ENCODE measurements at places on chromosomes 7 and 10. TPM values are rescaled to one million over a fixed set of nuclear protein-coding genes. Genes with fewer than 3 reads are reported as not detected.

GRCh38 chr10:1638889-1639419 is 98.4 kb downstream of the ADARB2 start:
- H3K27ac ChIP-seq, result no peak overlapping the region
- H3K27me3 ChIP-seq, result peaks cover 16% of the 10 kb centered on the region
- DNase-seq, result no peak
- H3K4me1 ChIP-seq, result no peaks in the 10 kb centered on the region
- no peak overlapping the region for H3K4me3 ChIP-seq

Gene CLDN4
- 172 TPM for total RNA-seq

DNA sequence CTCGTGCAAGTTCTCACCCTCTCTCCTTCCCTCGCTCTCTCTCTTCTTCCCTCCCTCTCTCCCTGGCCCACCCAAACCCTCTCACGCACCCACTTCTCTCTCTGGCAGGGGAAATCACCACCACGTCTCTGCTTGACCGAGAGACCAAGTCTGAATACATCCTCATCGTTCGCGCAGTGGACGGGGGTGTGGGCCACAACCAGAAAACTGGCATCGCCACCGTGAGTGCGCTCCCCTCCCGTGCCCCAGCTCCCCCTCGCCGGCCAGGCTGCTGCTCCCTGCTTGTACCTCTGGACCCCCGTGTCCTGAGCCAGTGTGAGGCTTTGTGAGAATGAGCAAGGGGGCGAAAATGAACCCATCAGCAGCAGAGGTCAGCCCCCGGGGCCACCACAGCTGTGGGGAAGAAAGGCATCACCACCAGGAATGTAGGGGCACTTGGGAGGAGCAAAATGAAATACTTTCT is 25.5 kb downstream of the C10orf105 start:
- H3K27ac ChIP-seq, result peak overlapping the region; percentile 76
- peaks cover 10% of the 10 kb centered on the region for H3K27me3 ChIP-seq
- H3K36me3 ChIP-seq, result no peaks in the 10 kb centered on the region
- no peak overlapping the region for H3K4me3 ChIP-seq
- DNase-seq, result no peak

Gene HOXA3
- total RNA-seq, result 85.5 TPM

GRCh38 chr10:8978100-8978499 is 923.6 kb downstream of the GATA3 start:
- DNase-seq, result no peak
- peaks cover 3% of the 10 kb centered on the region for H3K27me3 ChIP-seq
- no peak overlapping the region for H3K4me3 ChIP-seq
- H3K27ac ChIP-seq, result no peak overlapping the region
- peaks cover 2% of the 10 kb centered on the region for H3K4me1 ChIP-seq
- H3K36me3 ChIP-seq, result no peaks in the 10 kb centered on the region

DNA sequence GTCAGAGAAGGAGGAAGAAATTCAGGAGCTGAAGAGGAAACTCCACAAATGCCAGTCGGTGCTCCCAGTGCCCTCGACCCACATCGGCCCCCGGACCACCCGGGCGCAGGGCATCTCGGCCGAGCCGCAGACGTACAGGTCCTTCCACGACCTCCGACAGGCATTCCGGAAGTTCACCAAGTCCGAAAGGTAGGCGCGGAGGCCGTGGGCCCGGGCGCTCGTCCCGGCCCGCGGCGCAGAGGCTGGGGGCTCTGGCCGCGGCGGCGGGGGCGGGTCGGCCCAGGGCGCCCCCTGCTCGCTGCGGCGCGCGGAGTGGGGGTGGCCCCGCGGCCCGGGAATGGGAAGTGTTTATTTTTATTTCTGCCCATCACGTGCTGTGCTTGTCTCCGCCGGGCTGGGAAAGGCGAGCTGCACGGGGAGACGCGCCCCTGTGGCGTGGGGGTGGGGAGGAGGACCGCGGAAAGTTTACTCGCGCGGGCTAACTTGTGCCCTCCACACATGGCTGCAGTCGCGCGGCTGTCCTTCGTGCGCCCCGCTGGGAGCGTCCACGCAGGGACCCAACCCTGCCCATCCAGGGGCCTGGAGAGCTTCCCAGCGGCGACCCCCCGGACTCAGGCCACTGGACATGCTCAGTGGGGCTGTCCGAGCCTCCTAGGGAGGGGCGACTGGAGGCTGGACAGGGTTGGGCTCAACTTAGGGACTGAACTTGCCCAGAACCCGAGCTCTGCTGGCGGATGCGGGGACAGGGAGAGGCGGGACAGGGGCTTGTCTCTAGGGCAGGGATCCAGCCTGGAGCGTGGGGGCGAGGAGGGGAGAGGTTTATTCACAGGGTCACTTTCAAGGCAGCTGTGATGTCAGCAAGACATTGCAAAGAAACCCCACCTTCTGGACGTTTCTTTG is 82.6 kb upstream of the PRKG1 start:
- H3K27me3 ChIP-seq, result peaks cover 19% of the 10 kb centered on the region
- peaks cover 19% of the 10 kb centered on the region for H3K4me1 ChIP-seq
- H3K4me3 ChIP-seq, result peak overlapping the region; percentile 92

- no peak for DNase-seq
- no peak overlapping the region for H3K4me3 ChIP-seq
- H3K4me1 ChIP-seq, result peaks cover 61% of the 10 kb centered on the region
- no peaks in the 10 kb centered on the region for H3K27me3 ChIP-seq
Observed at GRCh38 chr10:61965703-61966395, 64.3 kb downstream of the ARID5B start.

- H3K4me1 ChIP-seq, result peaks cover 13% of the 10 kb centered on the region
- no peak overlapping the region for H3K4me3 ChIP-seq
- H3K27ac ChIP-seq, result no peak overlapping the region
Observed at GRCh38 chr10:11180228-11180627, 162.6 kb downstream of the CELF2 start.

GRCh38 chr10:3825244-3825643 is 40.2 kb upstream of the KLF6 start:
- no peak overlapping the region for H3K4me3 ChIP-seq
- peak overlapping the region; percentile 87 for H3K27ac ChIP-seq
- DNase-seq, result no peak
- peaks cover 10% of the 10 kb centered on the region for H3K4me1 ChIP-seq

Gene RBP3
- not detected for total RNA-seq

Gene ACSM6
- total RNA-seq, result not detected

DNA sequence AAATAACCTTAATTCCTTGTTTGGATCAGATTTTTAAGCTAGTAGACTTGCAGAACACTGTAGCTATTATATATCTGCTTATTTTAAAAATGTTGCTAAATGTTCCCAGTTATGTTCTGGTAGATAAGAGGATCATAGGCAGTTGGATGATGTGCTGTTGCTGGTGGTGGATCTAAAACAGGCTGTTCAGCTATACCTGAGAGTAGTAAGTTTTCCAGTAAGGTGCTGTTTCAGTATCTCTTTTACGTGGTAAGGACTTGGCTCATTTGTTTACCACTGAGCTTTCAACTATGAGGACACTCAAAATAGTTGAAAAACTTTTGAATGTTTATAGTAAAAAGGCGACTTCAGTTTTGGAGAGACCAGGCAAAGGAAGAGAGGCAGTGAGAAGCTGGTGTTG is 180.9 kb downstream of the CDK14 start:
- DNase-seq, result no peak
- H3K27ac ChIP-seq, result no peak overlapping the region
- no peaks in the 10 kb centered on the region for H3K27me3 ChIP-seq
- peaks cover 8% of the 10 kb centered on the region for H3K4me1 ChIP-seq

Gene CBX3
- total RNA-seq, result 222 TPM

- no peak for DNase-seq
- no peak overlapping the region for H3K4me3 ChIP-seq
- no peaks in the 10 kb centered on the region for H3K27me3 ChIP-seq
- peak overlapping the region; percentile 56 for H3K27ac ChIP-seq
- H3K36me3 ChIP-seq, result peaks cover 87% of the 10 kb centered on the region
Observed at GRCh38 chr7:64999165-65000004, 7.1 kb downstream of the ERV3-1 start.

GRCh38 chr10:17649836-17650235 is 5.9 kb downstream of the STAM start:
- no peak for DNase-seq
- H3K27me3 ChIP-seq, result no peaks in the 10 kb centered on the region
- H3K27ac ChIP-seq, result no peak overlapping the region

GRCh38 chr10:84290235-84290634 is 38.2 kb upstream of the CCSER2 start:
- H3K27me3 ChIP-seq, result no peaks in the 10 kb centered on the region
- DNase-seq, result no peak
- no peak overlapping the region for H3K4me3 ChIP-seq
- H3K4me1 ChIP-seq, result no peaks in the 10 kb centered on the region

DNA sequence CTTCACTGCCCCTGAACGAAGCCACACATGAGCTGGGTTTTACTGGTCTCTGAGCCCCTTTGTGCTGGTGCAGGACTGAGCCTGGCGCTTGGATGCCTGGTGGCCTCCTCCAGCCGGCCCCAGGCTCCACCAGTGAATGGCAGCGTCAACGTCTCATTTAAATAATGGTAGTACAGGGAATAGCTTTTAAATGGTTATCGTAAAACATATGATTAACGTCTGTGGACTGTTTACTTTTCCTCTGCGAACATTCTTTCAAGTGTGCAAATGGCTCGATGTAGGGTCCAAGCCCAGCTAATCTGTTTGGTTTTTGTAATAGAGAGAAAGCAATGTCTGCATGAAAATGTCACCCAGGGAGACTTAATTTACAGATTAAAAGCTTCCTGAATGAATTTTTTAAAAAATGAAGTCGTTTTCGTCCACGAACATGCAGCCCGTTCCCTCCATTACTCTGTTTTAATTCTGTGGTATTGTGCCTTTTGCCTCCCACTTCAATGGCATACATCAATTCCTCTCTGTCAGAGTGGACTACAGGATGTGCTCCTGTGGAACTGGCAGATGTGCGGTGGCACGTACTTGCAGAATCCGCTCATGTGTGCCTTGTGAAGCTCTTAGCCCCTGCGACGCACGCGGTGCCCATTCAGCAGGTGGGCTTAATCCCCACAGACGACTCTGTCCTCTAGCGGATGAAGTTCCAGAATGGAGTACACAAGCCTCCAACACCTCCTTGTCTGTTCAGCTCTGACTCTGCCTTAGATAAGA is 192.7 kb downstream of the TCF7L2 start:
- H3K4me3 ChIP-seq, result no peak overlapping the region
- H3K4me1 ChIP-seq, result peaks cover 22% of the 10 kb centered on the region
- H3K27me3 ChIP-seq, result no peaks in the 10 kb centered on the region
- peak overlapping the region; percentile 88 for H3K27ac ChIP-seq

Gene SHH
- total RNA-seq, result 47.1 TPM

GRCh38 chr7:107167483-107168232 is 1.1 kb upstream of the HBP1 start:
- no peaks in the 10 kb centered on the region for H3K27me3 ChIP-seq
- H3K36me3 ChIP-seq, result no peaks in the 10 kb centered on the region
- DNase-seq, result no peak
- peak overlapping the region; percentile 100 for H3K27ac ChIP-seq

- H3K27me3 ChIP-seq, result no peaks in the 10 kb centered on the region
- peaks cover 19% of the 10 kb centered on the region for H3K36me3 ChIP-seq
- no peak overlapping the region for H3K4me3 ChIP-seq
- H3K4me1 ChIP-seq, result peaks cover 28% of the 10 kb centered on the region
- H3K27ac ChIP-seq, result no peak overlapping the region
- no peak for DNase-seq
Observed at GRCh38 chr10:132328738-132329137, 3.3 kb upstream of the LRRC27 start.

DNA sequence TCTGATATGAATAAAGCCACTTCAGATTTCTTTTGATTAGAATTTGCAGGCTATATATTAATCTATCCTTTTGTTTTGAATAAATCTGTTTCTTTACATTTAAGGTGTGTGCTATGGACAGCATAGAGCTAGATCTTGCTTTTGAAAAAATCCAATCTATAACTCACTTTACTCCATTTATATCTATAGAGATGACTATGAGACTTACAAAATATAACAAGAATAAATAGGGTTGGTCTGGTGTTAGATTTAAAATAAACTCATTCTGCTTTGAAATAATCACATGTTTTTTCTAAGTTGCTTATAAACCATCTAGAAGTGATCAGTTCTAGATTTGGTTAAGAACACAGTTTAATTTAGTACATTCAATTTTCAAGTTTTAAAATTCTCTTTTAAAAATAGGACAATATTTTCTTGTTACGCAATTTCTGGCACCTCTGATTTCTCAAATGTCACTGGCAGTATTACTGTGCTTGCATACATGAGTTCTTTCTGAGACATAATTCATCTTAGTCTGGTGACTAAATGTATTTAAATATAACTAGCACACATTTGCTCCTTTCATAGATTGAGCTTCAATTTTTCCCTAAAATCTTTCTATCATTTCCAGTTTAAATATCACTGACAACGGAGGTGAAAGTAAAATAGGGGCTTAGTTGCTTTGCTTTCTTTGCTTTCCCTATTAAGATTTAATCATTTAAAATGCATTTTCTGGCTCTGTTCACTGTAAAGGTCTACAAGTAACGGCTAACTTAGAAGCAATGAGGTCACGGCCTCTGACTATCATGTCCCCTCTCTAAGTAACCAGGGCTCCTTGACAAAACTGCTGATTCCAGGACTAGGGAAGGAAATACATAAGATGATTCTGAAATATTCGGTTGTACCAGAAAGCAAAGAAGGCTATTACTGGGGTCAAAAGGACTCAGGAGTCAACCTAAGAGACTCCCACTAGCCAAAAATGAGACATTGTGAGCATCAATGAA is 89.3 kb downstream of the ICA1 start:
- H3K4me1 ChIP-seq, result peaks cover 8% of the 10 kb centered on the region
- H3K27me3 ChIP-seq, result no peaks in the 10 kb centered on the region
- H3K36me3 ChIP-seq, result no peaks in the 10 kb centered on the region
- DNase-seq, result no peak

- H3K4me3 ChIP-seq, result peak overlapping the region; percentile 80
- DNase-seq, result peak; percentile 49
- no peaks in the 10 kb centered on the region for H3K36me3 ChIP-seq
- H3K27ac ChIP-seq, result no peak overlapping the region
Observed at GRCh38 chr10:23343591-23344240, 881 bp downstream of the C10orf67 start.

DNA sequence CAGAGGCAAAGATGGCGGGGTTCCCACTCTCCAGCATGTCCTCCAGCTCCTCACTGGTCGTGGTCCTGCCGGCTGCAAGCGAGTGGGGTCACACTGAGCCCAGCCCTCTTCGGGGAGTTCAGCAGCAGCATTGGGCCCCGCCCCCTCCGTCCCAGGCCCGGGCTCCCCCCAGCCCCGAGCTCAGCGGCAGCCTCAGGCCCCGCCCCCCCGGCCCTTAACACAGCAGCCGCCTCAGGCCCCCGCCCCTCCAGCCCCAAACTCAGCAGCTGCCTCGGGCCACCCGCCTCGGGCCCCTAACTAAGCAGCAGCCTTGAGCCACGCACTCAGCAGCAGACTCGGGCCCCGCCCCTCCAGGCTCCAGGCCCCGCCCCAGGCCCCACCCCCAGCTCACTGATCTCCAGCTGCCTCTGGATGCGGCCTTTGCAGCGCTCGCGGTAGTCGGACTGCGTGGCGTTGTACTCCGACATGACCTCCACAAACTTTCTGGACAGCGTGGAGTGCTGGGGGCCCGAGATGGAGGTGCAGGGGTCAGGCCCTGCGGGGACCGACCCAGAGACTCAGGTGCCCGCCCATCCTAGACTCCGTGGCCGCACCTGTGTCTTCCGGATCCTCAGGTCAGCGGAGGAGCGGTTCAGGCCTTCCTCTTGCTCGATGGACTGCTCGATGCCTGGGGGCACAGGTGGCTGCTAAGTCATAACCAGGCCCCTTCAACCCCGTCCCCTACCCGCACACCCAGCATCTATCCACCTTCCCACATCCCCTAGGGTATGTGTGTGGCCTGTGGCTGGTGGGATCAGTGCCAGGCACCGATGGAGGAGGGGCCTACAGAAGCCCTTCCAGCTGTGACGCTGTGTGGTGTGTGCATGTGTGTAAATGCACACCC is 15.5 kb downstream of the STX1A start:
- no peak for DNase-seq
- H3K4me3 ChIP-seq, result no peak overlapping the region
- no peaks in the 10 kb centered on the region for H3K27me3 ChIP-seq
- H3K27ac ChIP-seq, result no peak overlapping the region
- H3K36me3 ChIP-seq, result peaks cover 14% of the 10 kb centered on the region
- H3K4me1 ChIP-seq, result no peaks in the 10 kb centered on the region
